ENCODE measurements at places on chromosomes 5 and 9. TPM values are rescaled to one million over a fixed set of nuclear protein-coding genes. Genes with fewer than 3 reads are reported as not detected.

GRCh38 chr5:153999995-154000394, 38.7 kb downstream of the FAM114A2 start:
- DNase-seq, result no peak

CMBL gene
- total RNA-seq, result 50.0 TPM

PCDHB16 gene
- total RNA-seq, result 11.1 TPM

ZNF354B gene
- 17.5 TPM for total RNA-seq

DNA sequence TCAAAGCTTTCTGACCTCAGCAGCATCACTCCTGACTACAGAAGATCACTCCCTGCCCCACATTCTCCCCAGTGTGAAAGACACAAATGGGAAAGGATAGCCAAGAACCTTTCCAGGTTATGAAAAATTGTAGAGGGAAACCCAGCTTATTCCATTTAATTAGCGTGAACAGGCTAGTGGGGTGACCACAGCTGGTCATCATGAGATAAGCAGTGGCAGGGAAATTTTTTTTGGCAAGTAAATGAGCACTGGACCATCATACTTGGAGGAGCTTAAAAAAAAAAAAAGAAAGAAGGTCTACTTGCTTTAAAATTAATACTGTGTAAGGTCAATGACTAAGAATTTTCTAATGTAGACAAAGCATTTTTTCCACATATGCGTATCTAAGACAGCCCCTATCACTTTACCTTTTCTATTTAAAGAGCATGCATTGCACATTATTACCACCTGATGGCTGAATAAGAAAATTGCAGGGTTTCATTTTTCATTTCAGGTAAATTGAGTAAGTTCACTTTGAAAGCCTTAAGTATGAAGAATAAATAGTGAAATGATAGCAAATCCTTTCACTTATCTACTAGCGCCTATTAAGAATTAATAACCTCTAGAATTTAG, 123.6 kb downstream of the ELAVL2 start:
- no peak for DNase-seq

PCDHGA9 gene
- 5.4 TPM for total RNA-seq

GRCh38 chr5:104845541-104845940, 1283.0 kb upstream of the NUDT12 start:
- no peak for DNase-seq

DNA sequence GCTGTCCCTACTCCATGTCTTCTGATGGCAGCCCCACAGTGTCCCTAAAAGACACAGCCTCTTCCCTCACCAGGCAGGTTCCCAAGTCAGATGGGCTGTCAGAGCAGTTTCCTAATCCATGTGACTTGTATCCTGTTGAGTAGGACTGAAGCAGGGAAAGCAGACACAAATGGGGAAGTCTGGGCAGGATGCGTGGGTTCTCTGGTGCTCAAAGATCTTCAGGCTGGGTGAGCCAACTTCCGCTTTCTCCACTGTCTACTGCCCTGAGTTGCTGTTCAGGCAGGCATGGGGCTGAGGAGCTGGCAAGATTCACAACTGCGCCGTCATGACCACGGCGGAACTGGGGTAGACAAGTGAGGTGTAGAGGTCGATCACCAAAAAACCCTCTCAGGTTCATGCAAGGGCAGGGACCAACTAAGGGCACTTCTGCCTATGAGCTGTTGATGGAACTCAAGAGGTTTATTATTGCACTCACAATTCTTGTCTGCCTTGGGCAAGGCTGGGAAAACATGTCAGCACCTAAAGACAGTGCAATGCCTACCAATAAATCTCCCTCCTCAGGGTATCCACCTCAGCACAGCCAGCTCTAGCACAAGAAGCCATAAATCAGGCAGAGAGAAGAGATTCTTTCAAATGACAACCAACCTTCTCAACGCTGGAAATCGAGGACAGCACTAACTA, 83.4 kb downstream of the RAPGEF1 start:
- no peak for DNase-seq

DNA sequence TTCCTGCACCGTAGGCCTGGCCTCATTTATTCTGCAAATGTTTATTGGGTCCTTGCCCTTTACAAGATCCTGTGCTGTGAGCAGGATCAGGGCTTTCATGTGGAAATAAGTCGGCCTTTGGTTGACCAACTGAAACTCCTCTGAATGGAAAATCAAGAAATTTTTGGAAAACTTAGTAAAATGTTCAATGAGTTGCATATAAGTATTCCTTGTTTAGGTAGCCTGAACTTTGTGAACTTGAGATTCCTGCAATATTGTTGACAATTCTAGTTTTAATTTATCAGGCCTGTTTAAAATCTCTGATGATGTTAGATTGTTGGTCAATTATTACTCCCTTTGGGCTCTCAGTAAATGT, 1.1 kb downstream of the MAML1 start:
- no peak for DNase-seq

- no peak for DNase-seq
Observed at GRCh38 chr5:141753971-141754713, 72.1 kb upstream of the ARAP3 start.

TRPM6 gene
- total RNA-seq, result 0.32 TPM

- peak; percentile 62 for DNase-seq
Observed at GRCh38 chr5:41835645-41836044, 34.6 kb downstream of the OXCT1 start.

PRDM9 gene
- not detected for total RNA-seq

DNA sequence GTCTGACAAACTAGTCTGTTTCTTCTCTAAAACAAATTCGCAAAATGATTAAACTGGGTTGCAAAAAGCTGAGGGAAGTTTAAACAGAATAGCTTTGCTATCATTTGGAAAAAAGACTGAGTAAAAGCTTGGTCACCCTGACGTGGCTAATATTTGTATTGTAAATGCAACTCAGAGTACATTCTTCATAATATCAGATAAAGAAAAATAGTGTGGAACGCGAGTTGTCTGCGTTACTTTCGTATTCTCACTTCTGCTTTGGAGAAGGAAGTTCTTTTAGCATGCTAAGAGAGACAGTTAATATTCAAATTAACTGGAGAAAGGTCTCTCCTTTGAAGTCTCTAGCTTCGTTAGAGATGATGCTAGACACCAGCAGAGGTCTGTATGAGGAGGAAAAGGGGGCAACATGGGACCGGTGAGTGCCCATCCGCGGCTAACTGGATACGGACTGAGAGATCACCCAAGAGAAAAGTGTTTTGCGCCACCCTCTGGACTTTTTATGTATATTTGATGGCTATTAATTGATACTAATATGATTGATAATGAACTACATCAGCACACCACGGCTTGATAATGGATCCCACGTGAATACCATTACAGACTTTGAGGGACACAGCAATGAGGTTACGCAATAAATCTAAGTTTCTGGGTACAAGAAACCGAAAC, 2.9 kb upstream of the CNTRL start:
- peak; percentile 47 for DNase-seq

DNA sequence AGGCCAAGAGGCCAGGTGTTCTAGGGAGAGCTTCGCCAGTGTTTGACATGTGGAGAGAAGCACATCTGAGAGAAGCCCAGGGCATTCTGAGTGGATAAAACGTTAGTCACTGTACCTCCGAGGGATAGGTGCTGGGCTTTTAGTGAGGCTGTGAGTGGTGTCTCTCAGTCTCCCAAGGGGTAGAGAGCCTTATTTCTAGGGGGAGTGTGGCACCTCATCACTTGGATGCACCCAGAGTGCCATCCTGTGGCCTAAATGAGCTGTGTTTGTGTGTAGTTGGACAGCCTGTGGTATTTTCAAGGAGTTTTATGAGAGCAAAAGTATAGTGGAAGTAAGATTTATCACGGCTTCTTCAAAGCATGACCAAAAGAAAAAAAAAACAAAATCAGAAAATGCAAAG, 1046.9 kb upstream of the WWC1 start:
- no peak for DNase-seq

DNA sequence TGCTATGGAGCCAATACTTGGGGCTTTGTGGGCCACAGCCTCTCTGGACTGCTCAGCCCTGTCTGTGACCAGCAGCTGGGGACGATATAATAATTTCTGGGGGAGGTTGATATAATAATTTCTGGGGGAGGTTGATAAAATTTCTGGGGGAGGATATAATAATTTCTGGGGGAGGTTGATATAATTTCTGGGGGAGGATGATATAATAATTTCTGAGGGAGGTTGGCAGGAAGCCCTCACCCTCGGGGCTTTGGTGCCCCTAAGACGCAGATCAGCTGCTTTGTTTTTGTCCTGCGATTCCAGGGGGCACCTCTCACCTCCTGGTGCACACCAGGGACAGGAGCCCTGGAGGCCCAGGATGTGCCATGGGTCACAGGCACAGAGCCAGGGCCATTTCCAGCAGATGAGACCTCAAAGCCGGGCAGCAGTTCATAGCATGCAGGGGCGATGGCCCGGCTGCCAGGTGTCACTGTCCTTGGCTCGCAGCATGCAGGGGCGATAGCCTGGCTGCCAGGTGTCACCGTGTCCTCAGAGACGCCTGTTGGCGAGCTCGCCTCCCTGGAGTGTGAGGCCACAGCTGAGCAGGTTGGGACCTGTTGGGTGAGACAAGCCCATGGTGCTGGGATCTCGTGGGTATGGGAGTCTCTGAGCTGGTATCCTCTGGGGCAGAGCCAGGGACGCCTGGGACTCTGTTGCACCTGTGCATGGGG, 3.8 kb upstream of the TOR4A start:
- no peak for DNase-seq

- no peak for DNase-seq
Observed at GRCh38 chr9:72473474-72474261, 47.7 kb upstream of the TMC1 start.

TLX3 gene
- not detected for total RNA-seq

SLC4A9 gene
- total RNA-seq, result 0.13 TPM

TTC39B gene
- total RNA-seq, result 26.0 TPM

- no peak for DNase-seq
Observed at GRCh38 chr9:97412626-97413385, 910 bp downstream of the TDRD7 start.

DNA sequence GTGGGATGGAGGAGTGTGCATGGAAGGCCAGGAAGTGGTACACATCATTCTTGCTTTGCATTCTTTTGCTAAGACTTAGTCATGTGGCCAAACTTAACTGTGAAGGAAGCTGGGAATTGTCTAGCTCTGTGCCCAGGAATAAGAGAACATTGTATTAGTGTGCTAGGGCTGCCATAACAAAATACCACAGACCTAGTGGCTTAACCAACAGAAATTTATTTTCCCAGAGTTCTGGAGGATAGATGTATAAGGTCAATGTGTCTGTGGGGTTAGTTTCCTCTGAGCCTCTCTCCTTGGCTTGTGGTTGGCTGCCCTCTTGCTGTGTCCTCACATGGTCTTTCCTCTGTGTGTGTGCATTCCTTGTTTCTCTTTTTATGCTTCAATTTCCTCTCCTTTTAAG, 32.4 kb downstream of the NNT start:
- DNase-seq, result no peak

GRCh38 chr9:96486386-96487028, 36.5 kb downstream of the HABP4 start:
- DNase-seq, result peak; percentile 36

- DNase-seq, result no peak
Observed at GRCh38 chr9:129595903-129596540, 24.9 kb downstream of the C9orf50 start.

DNA sequence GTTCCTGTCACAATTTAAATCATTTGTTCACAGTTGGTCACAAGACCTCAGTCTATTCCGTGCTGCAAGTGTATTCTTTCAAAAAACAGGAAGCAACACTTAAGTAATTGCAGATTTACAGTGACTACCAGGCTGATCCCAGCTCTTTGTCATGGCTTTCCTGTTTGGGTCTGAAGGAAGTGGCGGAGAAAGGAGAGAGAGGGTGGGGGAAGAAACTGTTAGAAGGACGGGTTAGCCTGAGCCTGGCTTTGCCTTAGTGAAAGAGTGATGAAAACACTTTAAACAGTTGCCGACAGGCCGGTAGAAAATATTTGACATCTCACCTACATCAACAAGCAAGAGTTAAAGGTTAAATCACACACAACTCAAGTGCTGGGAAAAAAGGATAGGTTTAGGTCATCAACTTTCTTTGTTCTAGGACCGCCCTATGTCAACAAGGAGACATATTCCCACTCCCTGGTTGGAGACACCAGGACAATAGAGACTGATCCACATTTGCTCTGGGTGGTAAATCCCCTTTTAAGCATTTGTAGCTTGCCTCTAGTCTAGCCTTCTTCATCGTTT, 102.2 kb upstream of the DAB2 start:
- no peak for DNase-seq
